ENCODE measurements at places on chromosomes 16 and 17.

DNA sequence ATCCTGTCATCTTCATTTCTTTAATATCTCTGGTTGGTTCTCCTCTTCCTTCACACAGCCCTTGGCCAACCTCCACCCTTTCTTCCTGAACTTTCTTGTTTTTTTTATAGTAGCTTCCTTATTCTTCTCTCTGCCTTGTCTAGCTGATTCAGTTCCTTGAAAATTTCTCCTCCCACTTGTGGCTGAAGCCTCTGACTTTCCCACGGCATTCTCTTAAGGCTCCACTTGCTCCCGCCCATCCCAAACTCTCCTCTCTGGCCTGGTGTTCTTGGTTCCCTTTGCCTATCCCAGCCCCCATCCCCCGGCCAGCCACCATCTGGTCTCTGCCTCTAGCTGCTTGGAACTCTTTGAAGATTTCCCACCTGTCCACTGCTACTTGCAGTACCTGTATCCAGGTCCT is 29.1 kb downstream of the NLRP1 start:
- no peaks in the 10 kb centered on the region for H3K27me3 ChIP-seq
- peaks cover 32% of the 10 kb centered on the region for H3K36me3 ChIP-seq
- H3K27ac ChIP-seq = no peak overlapping the region
- H3K4me3 ChIP-seq = no peak overlapping the region
- no peaks in the 10 kb centered on the region for H3K4me1 ChIP-seq
- no peak for DNase-seq

GRCh38 chr16:66599726-66600125 is 4.8 kb upstream of the CMTM3 start:
- H3K27me3 ChIP-seq = no peaks in the 10 kb centered on the region
- DNase-seq = peak; percentile 40
- H3K27ac ChIP-seq = no peak overlapping the region
- no peak overlapping the region for H3K4me3 ChIP-seq
- peaks cover 9% of the 10 kb centered on the region for H3K4me1 ChIP-seq
- no peaks in the 10 kb centered on the region for H3K36me3 ChIP-seq

DNA sequence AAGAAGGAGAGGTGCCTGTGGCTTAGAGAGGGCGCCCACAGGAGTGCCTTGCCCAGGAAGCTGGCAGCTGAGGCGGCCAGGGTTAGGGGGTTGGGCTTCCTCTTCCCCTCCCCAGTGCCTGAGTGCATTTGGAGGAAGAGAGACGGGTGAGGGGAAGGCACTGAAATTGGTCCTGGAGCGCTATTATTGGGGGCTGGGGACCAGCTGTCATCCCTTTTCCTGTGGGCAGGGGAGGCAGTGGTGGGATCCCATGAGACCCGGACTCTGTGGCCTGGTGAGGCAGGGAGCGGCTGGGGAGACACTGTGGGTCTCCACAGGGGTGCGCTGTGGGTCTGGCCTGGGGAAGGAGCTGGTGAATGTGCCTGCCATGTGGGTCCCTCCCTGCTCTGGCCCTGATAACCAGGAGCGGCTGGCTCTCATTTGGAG is 259.7 kb downstream of the SEC14L1 start:
- no peaks in the 10 kb centered on the region for H3K27me3 ChIP-seq
- peak; percentile 91 for DNase-seq
- H3K4me1 ChIP-seq = peaks cover 69% of the 10 kb centered on the region
- H3K4me3 ChIP-seq = peak overlapping the region; percentile 25

- no peak overlapping the region for H3K4me3 ChIP-seq
- H3K27ac ChIP-seq = no peak overlapping the region
- H3K36me3 ChIP-seq = no peaks in the 10 kb centered on the region
- H3K27me3 ChIP-seq = no peaks in the 10 kb centered on the region
- DNase-seq = no peak
- no peaks in the 10 kb centered on the region for H3K4me1 ChIP-seq
Measured at GRCh38 chr16:49947907-49948678, 76.9 kb upstream of the CNEP1R1 start.

DNA sequence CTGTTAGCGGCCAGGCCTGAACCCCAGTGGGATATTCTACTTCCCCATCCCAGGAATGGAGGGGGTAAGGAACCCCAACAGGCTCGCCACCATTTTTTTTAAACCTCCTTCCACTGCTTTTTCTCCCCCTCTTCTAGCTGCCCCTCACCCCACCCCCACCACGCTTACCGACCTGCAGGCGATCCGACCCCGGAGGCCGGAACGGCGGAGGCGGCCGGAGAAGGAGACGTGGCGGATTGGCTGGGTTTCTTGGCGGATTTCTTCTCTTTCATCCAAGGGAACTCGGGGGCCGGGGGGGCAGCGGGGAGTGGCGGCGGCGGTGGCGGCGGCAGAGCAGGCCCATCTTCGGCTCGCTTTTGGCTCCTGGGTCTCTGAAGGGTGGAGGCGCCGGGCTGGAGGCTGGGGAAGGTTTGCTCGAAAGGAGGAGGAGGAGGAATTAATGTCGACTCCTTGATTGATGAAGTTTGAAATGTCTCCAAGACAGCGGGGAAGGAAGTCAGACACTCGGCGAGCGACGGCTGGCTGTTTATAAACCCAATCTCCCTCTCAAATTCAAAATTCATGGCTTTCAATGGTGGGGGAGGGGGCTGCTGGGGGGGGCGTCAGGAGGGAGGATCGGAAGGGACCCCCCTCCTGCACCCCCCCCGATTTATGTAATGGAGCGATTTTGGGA is 424 bp downstream of the HOXB2 start:
- DNase-seq = no peak
- no peaks in the 10 kb centered on the region for H3K4me1 ChIP-seq
- no peak overlapping the region for H3K4me3 ChIP-seq

GRCh38 chr17:75849724-75850123 is 5.4 kb downstream of the WBP2 start:
- peaks cover 14% of the 10 kb centered on the region for H3K4me1 ChIP-seq
- no peak for DNase-seq
- H3K4me3 ChIP-seq = no peak overlapping the region
- peaks cover 51% of the 10 kb centered on the region for H3K36me3 ChIP-seq
- no peak overlapping the region for H3K27ac ChIP-seq

- no peak overlapping the region for H3K4me3 ChIP-seq
- H3K4me1 ChIP-seq = peaks cover 38% of the 10 kb centered on the region
- DNase-seq = no peak
- H3K36me3 ChIP-seq = peaks cover 56% of the 10 kb centered on the region
Measured at GRCh38 chr17:8149419-8150193, 2.6 kb downstream of the PER1 start.

GRCh38 chr17:69078864-69079263 is 18.1 kb upstream of the ABCA9 start:
- no peaks in the 10 kb centered on the region for H3K36me3 ChIP-seq
- no peak overlapping the region for H3K27ac ChIP-seq
- H3K27me3 ChIP-seq = no peaks in the 10 kb centered on the region
- no peak for DNase-seq
- H3K4me3 ChIP-seq = no peak overlapping the region
- H3K4me1 ChIP-seq = no peaks in the 10 kb centered on the region

DNA sequence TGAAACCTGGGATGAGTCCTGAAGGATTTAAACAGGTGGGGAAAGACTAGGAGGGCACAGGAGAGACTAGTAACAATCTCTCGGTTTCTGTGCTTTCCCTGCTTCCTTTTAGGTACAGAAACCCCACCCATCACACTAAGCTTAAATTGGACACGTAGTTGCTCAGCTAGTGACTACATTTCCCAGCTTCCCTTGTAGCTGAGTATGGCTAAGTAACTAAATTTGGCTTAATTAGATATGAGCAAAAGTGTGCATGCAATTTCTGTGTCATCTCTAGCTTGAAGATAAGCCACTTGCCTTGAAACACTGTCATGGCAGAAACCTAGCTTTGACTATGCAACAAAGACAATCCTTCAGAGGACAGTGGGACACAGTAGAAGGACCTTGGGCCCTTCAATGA is 36.5 kb downstream of the CACNG1 start:
- no peak for DNase-seq
- H3K27ac ChIP-seq = no peak overlapping the region
- peaks cover 21% of the 10 kb centered on the region for H3K4me1 ChIP-seq
- peaks cover 55% of the 10 kb centered on the region for H3K36me3 ChIP-seq
